Calu3 (cell line): ENCODE measurements at places on chromosomes 2 and 18. TPM values are rescaled to one million over a fixed set of nuclear protein-coding genes. Genes with fewer than 3 reads are reported as not detected.
A peak's percentile ranks its signal among the peaks of the same experiment; 100 is the strongest.

The C1QL2 gene
- total RNA-seq, result not detected in 2 replicates

The HOXD13 gene
- not detected in 2 replicates for total RNA-seq

The FOXI3 gene
- total RNA-seq, result not detected in 2 replicates

The PRKAG3 gene
- total RNA-seq, result not detected in 2 replicates

The CPO gene
- total RNA-seq, result 0.40 TPM in 1 of 2 replicates, not detected in the other

The MYO5B gene
- 56.7 and 59.1 TPM in 2 replicates for total RNA-seq

The RAB6C gene
- total RNA-seq, result not detected in 2 replicates

The LIPT1 gene
- total RNA-seq, result 10.4 and 14.1 TPM in 2 replicates

The SCN9A gene
- total RNA-seq, result 6.1 and 8.5 TPM in 2 replicates

The ZSCAN30 gene
- total RNA-seq, result 15.9 and 17.0 TPM in 2 replicates

The ZNF512 gene
- total RNA-seq, result 24.4 and 28.6 TPM in 2 replicates

The HOXD12 gene
- total RNA-seq, result not detected in 2 replicates

The G6PC2 gene
- not detected in 2 replicates for total RNA-seq

The SPATS2L gene
- total RNA-seq, result 378 and 497 TPM in 2 replicates

- DNase-seq, result peak; percentile 65
- no peak overlapping the region for H3K4me3 ChIP-seq
- H3K27ac ChIP-seq, result no peak overlapping the region
- no peaks in the 10 kb centered on the region for H3K36me3 ChIP-seq
- peaks cover 25% of the 10 kb centered on the region for H3K27me3 ChIP-seq
Measured at GRCh38 chr2:121038891-121039616, 245.9 kb downstream of the TFCP2L1 start.

- H3K4me3 ChIP-seq, result no peak overlapping the region
- no peaks in the 10 kb centered on the region for H3K36me3 ChIP-seq
- no peaks in the 10 kb centered on the region for H3K4me1 ChIP-seq
- H3K27ac ChIP-seq, result no peak overlapping the region
- no peak for DNase-seq
- H3K27me3 ChIP-seq, result no peaks in the 10 kb centered on the region
Measured at GRCh38 chr2:64283641-64284361, 139.6 kb upstream of the PELI1 start.

GRCh38 chr2:206915121-206915520 lies 24.2 kb upstream of the CPO start:
- no peak overlapping the region for H3K4me3 ChIP-seq
- H3K27me3 ChIP-seq, result no peaks in the 10 kb centered on the region
- H3K36me3 ChIP-seq, result no peaks in the 10 kb centered on the region
- DNase-seq, result peak; percentile 2

DNA sequence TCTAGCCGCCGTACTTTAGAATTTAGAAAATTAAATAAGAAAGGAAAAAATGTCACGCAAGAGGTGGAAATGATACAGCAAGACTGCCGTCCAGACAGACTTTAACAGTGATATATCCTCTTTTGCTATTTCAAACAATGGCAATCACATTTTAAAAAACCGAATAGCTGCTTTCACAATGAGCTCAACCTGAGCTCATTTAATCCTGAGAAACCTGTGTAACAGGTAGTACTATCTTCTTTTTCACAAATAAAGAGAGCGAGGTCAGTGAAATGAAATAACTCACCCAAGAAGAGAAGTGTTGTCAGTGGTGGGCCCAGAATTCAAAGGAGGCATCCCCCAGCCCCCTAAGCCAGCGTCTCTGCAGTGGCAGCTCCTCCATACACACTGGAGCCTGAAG lies 60.7 kb upstream of the DAPL1 start:
- no peaks in the 10 kb centered on the region for H3K36me3 ChIP-seq
- peaks cover 11% of the 10 kb centered on the region for H3K4me1 ChIP-seq
- peaks cover 8% of the 10 kb centered on the region for H3K27me3 ChIP-seq
- no peak overlapping the region for H3K27ac ChIP-seq
- no peak for DNase-seq

DNA sequence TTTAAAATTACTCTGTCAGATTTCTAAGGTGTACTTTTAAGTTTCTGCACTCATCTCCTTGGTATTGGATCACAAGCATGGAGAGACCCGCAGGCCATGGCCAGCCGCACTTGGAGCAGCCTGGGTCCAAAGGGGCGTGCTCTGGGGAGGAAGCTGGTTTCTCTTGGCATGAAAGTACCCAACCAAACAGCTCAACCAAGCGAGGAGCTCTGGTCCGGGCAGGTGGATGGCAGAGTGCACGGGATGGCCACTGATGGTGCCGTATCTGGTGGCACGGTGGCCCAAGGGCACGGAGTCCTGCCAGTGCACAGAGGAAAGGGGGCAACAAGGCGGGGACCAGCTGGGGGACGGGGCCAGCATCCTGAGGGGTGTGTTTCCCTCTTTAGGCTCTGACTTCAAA lies 32.2 kb upstream of the MCFD2 start:
- no peak overlapping the region for H3K27ac ChIP-seq
- H3K36me3 ChIP-seq, result no peaks in the 10 kb centered on the region
- H3K4me1 ChIP-seq, result peaks cover 11% of the 10 kb centered on the region
- H3K27me3 ChIP-seq, result no peaks in the 10 kb centered on the region
- no peak overlapping the region for H3K4me3 ChIP-seq

GRCh38 chr2:38178119-38178518 lies 102.2 kb upstream of the CYP1B1 start:
- peaks cover 12% of the 10 kb centered on the region for H3K4me1 ChIP-seq
- no peak overlapping the region for H3K27ac ChIP-seq
- DNase-seq, result no peak
- H3K27me3 ChIP-seq, result no peaks in the 10 kb centered on the region

DNA sequence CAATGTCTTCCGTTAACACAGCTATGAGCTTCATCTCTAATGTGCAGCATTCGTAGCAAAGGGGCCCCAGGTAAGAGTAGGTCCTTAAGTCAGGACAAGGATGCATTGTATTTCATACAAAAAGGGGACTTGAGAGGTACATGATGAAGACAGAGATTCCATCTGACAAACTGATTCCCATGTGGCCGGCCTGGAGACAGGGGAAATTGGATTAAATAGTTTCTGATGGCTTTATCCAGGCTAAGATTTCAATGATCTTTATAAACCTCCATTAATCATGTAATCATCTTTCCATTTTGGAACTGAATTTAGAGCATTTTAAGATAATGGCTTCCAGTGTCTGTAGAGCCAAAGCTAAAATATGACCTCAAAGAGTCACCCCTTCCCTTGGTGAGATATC lies 111.3 kb downstream of the NCKAP5 start:
- no peaks in the 10 kb centered on the region for H3K36me3 ChIP-seq
- DNase-seq, result no peak
- H3K4me1 ChIP-seq, result no peaks in the 10 kb centered on the region
- no peak overlapping the region for H3K27ac ChIP-seq
- H3K27me3 ChIP-seq, result no peaks in the 10 kb centered on the region

DNA sequence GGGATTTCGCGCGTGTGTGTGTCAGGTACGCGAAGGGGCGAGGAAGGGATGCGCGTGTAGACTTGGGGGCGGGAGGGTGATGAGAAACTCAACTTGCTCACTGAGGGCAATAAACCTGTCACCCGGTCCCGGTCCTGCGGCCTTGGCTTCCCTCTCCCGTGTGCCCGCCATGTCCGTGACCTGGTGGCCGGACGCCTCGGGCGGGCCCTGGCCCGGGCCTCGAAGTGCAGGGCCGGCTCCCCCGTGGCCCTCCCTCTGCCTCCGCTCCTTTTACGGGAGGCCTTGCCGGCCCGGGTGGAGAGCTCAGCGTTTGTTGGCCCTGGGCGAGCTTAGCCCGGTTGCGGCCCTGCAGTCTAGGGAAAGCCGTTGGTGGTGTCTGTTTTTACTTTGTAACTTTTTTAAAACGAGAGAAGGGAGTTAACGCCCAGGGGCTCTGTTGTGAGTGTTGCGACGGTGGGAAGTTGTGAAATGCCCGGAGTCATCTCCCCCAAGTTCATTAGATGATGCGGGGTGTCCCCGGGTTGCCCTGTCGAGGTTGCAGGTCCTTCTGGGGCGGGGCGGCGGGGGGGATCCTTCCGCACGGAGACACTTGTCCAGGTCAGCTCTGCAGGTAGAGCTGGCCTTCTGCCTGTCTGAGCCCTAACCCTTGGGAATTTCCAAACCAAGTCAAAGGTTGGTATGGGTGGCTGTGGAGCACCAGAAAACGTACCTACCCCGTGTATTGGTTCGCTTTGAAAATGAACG lies 883 bp downstream of the SMCHD1 start:
- peak overlapping the region; percentile 95 for H3K27ac ChIP-seq
- peak overlapping the region; percentile 92 for H3K4me3 ChIP-seq
- peaks cover 9% of the 10 kb centered on the region for H3K4me1 ChIP-seq
- no peaks in the 10 kb centered on the region for H3K27me3 ChIP-seq
- peak; percentile 27 for DNase-seq
- peaks cover 44% of the 10 kb centered on the region for H3K36me3 ChIP-seq
